ENCODE measurements at places on chromosomes 4 and X.

GRCh38 chrX:44935640-44936039, 62.7 kb downstream of the KDM6A start:
- peak; percentile 29 for DNase-seq

DNA sequence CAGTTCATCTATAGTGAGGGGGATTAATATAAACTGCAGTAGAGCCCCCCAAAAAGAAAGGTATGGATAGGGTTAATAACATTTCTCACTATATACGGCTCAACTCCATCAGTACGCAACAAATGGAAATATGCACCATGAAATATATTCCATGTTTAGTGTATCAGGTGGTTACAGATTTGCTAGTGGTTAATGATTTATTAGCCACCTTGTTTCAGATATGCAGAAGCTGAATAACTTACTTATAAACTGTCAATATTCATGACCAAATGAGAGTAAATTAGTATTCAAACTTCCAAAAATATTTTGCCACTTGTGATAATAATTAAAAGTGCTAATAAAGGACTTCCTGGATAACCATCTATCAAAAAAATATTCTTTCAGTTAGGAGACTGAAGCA, 14.8 kb downstream of the AMTN start:
- DNase-seq, result no peak

GRCh38 chr4:8324640-8325239, 55.2 kb downstream of the HTRA3 start:
- peak; percentile 18 for DNase-seq

DNA sequence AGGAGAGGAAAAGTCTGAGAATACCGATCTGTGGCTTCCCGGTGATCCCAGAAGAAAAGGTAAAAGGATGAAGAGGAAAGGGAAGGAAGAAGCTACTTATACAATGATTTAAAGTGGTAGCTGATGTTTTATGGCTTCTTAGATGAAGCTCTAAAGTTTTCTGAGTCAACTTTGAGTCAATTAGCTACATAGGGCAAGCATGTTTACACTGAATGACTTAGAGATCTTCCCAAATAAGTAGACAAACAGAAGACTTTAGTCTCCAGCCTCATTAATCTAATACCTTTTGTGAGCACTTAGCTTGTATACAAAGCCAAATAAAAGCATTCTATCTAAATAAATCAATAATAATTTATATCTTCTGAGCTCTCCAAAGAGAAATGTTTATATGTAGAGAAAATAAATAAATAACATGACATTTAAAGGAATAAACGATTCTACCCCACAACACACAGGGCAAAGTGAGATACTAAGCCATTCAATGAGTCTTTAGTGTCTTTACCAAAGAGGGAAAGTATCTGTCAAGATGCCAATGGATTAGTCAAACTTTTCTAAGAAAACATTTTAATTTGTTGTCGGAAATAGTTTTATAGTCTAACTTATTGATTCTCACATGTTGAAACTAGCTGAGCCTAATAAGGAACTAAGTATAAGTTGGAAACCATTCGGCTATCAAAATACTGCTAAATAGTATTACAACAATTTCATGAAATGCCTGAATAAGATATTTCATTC, 46.0 kb upstream of the TMEM184C start:
- DNase-seq, result no peak

GRCh38 chr4:156888762-156889161, 82.8 kb downstream of the PDGFC start:
- DNase-seq, result peak; percentile 80

DNA sequence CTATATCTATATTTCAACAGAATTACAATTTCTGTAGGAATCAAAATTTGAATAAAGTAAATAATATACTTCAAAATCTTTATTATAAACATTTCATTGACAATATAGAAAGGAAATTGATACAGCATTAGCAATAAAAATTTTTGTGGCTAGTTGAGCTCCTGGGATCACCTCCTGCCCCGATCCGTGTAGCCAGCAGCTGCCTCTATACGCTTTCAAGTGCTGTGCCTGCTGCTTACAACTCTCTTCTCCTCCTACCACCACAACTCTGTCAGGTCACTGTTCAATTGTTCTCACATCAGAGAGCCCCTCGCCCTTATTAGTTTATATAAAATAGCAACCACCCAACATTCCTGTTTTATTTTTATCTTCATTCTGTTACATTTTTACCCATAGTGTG, 27.6 kb downstream of the INPP4B start:
- no peak for DNase-seq

DNA sequence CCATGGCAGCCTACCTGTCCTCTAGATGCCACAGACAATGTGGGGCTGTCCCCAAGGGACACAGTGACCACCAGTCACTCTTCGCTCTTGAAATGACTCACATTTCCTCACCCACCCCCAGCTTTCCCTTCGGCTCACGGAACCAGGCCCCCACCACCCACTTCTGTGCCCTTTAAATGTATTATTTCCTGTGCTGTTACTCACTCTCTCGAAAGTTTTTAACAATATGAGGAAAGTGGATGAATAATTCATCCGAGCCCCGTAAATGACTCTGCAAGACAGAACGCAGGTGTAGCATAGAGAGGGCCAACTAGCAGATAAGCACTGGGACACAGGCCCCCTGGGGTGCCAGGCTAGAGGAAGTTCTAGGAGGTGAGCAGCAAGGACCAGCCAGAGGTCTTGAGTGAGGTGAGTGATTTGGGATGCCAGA, 179.5 kb upstream of the TBL1X start:
- DNase-seq, result no peak

DNA sequence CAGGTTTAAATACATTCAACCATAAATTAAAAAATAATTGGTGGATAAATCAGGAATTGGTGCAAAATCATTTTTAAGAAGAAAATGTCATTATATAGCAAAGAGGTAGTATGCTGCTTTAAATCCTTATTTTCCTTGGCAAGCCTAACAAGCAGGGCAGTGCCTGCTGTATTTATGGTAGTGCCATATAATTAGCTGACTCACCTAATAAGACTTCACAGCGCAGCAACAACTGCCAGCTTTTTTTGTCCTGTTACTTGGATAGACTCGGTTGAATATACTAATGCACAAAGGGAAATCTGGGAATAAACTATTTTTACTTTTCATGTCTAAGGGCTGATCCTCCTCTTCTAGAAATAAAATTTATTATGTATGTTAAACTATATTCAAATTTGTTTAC, 99.1 kb downstream of the SNCA start:
- peak; percentile 73 for DNase-seq

Measured in MCF 10A (cell line).